ENCODE measurements at places on chromosomes 16 and 17.

DNA sequence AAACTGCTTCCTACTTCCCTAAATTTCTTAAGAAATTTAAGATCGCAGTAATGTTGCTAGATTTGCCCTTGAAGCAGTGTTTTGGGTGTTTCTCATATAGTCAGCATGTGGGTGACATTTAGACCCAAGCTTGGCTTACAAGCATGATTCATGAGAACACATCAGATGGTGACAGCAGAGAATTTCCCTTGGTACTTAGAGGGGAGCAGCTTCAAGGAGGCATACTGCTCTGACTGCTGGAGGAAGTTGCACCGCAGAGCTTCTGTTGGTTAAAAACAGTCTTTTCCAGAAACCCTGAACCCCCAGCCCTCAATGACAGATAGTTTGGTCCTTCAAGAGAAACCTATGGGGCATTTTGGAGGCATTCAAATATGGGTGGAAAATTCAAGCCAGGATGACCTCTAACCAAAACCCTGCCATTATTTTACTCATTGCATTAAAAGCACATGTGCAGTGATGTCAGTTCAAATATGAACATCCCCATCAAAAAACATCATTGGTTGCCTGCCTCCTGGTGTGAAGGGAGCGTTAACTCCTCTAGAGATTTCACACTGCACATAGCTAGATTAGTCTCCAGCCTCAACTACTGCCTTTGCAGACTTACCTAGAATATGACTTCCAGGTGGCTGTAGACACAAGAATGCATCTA is 201.5 kb upstream of the CACNG5 start:
- DNase-seq: no peak

GRCh38 chr17:38898291-38898679 is 27.1 kb upstream of the LASP1NB start:
- no peak for DNase-seq

- DNase-seq: no peak
Observed at GRCh38 chr17:82098939-82099763, 1.1 kb upstream of the FASN start.

- no peak for DNase-seq
Observed at GRCh38 chr17:29847118-29847517, 82.9 kb downstream of the SSH2 start.

All from activated effector memory CD4-positive, alpha-beta T cell treated with anti-CD3 and anti-CD28 coated beads, Interleukin-2, amount 50 U/mL, for 16 hours (primary cell).